Activated T-helper 2 cell treated with anti-CD3 and anti-CD28 coated beads, Interferon-gamma antibody, Interleukin-2, Interleukin-4, amounts not matched to agents 10 μg/mL and 5 μg/mL and 100 μg/mL, durations not matched to agents 14 hours and 24 hours and 36 hours (primary cell): ENCODE measurements at places on chromosomes 6 and 20. TPM values are rescaled to one million over a fixed set of nuclear protein-coding genes. Genes with fewer than 3 reads are reported as not detected.

LY6G6D gene
- total RNA-seq: not detected in 2 replicates

ULBP3 gene
- total RNA-seq: 0.52 and 0.53 TPM in 2 replicates

GRCh38 chr20:2295886-2296515, at the start of gene TGM3:
TGM3 (plus strand) TSS chr20:2296001; CDS start chr20:2296064, 63 bp downstream.
- peaks cover 2% of the 10 kb centered on the region for H3K4me1 ChIP-seq
- H3K36me3 ChIP-seq: no peaks in the 10 kb centered on the region
- peaks cover 2% of the 10 kb centered on the region for H3K27me3 ChIP-seq
- no peak within 1 kb of the TSS for H3K27ac ChIP-seq
- H3K4me3 ChIP-seq: no peak within 1 kb of the TSS

GRCh38 chr20:33554914-33555420, 65.1 kb downstream of the CBFA2T2 start:
- H3K27me3 ChIP-seq: no peaks in the 10 kb centered on the region
- H3K4me1 ChIP-seq: peaks cover 25% of the 10 kb centered on the region
- H3K27ac ChIP-seq: peak overlapping the region; percentile 77

HLA-DRA gene
- total RNA-seq: 20.8 and 23.7 TPM in 2 replicates

DNA sequence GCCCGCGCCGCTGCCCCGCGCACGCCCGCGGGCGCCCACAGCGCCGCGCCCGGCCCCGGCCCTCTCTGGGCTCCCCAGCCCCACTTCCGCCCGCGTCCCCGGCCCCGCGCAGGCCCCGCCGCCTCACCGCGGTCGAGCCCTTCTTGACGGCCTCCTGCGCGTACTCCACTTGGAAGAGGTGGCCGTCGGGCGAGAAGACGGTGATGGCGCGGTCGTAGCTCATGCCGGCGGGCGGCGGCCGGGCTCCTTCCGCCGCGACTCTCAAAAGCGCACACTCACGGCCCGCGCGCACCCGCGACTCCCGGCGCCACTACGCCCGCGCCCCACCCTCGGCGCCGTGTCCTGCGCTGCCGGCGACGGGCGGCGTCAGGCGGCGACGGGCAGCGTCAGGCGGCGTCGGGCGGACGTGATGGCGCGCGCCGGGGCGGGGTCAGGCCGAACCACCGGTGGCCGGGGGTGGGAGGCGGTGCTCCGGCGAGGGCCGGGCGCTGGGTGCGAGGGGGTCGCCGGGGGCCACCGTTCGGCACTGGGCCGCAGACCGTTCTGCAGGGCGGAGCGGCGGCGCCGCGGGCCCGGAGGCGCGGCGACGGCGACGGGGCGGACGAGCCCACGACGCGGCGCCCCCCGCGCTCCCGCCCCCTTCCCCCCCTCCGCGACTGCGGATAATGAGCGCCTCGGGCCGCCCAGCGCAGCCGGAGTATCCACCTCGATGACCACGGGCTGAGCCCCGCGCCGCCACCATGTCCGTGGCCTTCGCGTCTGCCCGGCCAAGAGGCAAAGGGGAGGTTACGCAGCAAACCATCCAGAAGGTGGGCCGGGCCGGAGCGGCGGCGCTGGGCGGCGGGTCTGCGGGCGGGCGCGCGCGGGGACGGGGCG, at the start of the genes PSMA7 and SS18L1:
TSS of gene PSMA7 (minus strand) at position 314 of the 876 bp plus-strand sequence. CDS start at position 223, 91 bp downstream.
TSS of gene SS18L1 (plus strand) at position 689 of the 876 bp plus-strand sequence. CDS start at position 741, 52 bp downstream.
- peaks cover 55% of the 10 kb centered on the region for H3K36me3 ChIP-seq
- peak within 1 kb of the TSS; percentile 90 for H3K27ac ChIP-seq
- DNase-seq: peak; percentile 84
- peaks cover 38% of the 10 kb centered on the region for H3K4me1 ChIP-seq

DNA sequence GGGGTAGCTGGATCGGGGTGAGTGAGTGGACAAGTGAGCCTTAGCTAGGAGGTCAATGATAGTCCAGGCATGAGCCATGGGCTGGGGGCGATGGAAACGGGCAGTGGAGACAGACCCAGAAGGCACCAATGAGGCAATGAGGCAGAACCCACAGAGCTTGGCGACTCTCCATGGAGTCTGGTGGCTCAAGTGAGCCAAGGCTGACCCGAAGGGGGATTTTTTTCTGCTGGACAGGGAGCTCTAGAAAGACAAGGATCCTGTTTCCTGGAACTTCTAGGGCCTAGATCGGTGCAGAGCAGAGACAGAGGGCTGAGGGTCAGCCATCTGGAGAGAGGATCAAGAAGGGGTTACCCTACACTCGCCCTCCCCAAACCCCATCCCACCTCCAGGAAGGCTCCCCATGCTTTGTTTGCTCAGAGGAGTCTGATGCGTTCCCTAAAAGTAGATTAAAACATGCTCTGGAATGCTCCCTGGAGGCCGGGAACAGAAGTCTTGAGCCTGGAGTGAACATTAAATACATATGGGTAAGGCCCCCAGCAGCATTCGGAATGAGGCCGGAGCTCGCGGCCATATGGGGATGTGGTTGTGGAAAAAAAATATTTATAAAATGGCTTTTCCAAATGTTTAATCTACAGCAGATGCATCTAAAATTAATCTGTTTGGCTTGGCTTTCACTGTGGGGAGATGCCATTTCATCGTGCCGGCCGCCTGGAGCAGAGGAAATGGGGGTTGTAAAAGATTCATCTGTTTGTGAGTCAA, 237.8 kb upstream of the PMEPA1 start:
- no peaks in the 10 kb centered on the region for H3K4me1 ChIP-seq
- H3K27me3 ChIP-seq: no peaks in the 10 kb centered on the region
- H3K36me3 ChIP-seq: no peaks in the 10 kb centered on the region
- no peak for DNase-seq
- no peak overlapping the region for H3K27ac ChIP-seq

- peaks cover 15% of the 10 kb centered on the region for H3K4me1 ChIP-seq
- peak; percentile 55 for DNase-seq
- no peak overlapping the region for H3K4me3 ChIP-seq
- H3K27me3 ChIP-seq: peaks cover 59% of the 10 kb centered on the region
- H3K27ac ChIP-seq: no peak overlapping the region
- no peaks in the 10 kb centered on the region for H3K36me3 ChIP-seq
These were observed 2.5 kb downstream of the RSPO3 start for GRCh38 chr6:127120787-127121636.

GRCh38 chr6:150458579-150458978, 89.8 kb downstream of the IYD start:
- H3K27me3 ChIP-seq: peaks cover 10% of the 10 kb centered on the region
- H3K27ac ChIP-seq: no peak overlapping the region
- H3K4me3 ChIP-seq: no peak overlapping the region
- no peaks in the 10 kb centered on the region for H3K4me1 ChIP-seq

MDC1 gene
- total RNA-seq: 88.3 and 96.6 TPM in 2 replicates

WFDC12 gene
- total RNA-seq: not detected in 2 replicates

DNA sequence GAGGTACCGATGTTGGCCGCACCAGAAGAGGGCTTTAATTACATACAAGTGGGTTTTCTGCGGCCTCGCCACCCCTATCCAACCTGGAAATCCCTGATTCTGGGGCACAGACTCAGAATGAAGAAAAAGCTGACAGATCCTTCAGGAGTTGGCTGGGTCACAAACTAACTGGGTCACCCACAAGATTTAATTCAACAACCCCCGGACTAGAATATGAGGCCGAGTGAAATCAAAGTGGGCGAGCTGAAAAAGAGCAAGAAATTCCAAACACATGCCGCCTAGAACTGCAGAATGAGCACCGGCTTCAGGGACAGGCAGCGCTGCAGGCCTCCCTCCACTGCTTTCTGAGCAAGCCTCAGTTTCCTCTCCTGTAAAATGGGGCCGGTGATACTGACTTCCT, 30.0 kb downstream of the GRM4 start:
- no peaks in the 10 kb centered on the region for H3K27me3 ChIP-seq
- H3K27ac ChIP-seq: no peak overlapping the region
- H3K36me3 ChIP-seq: no peaks in the 10 kb centered on the region
- no peak for DNase-seq

KCNQ5 gene
- 15.3 and 18.8 TPM in 2 replicates for total RNA-seq

MUCL3 gene
- total RNA-seq: not detected in 2 replicates

GRCh38 chr6:35267446-35267845, 7.9 kb downstream of the ZNF76 start:
- peaks cover 8% of the 10 kb centered on the region for H3K36me3 ChIP-seq
- peaks cover 21% of the 10 kb centered on the region for H3K4me1 ChIP-seq
- no peaks in the 10 kb centered on the region for H3K27me3 ChIP-seq
- H3K27ac ChIP-seq: no peak overlapping the region

DNA sequence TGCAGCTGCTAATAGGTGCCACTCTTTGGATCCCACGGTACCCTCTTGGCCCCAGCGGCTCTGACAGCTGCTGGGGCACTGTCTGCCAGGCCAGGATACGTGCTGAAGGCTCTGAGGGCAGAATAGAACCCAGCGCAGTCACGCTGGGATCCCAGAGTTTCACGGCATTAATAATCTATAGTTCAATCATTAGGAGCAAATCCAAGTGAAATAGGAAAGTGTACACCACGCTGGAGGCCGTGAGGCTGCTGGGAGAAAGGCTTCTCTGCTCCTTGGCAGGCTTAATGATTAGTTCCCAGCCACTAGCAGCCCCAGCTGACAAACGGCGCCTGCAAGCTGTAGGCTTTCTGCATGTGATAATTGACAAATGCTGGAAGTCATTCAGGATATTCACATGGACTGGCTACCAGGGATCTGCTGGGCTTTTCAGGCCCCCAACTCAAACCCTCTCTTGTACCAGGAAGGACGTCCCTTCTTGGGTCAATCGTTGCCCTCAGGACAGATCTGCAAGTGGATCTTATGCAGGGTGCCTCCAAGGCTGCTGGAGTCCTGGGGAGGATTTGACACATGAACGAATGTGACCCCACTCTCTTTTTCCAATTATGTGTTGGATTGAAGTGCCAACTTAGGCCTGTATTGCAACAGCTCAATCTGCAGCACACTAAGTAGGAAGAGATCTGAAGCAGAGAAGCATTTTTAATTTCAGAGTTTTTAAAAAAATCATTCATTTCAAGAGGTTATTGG, 50.1 kb upstream of the INSM1 start:
- no peaks in the 10 kb centered on the region for H3K27me3 ChIP-seq
- H3K36me3 ChIP-seq: no peaks in the 10 kb centered on the region
- no peak overlapping the region for H3K4me3 ChIP-seq
- H3K4me1 ChIP-seq: no peaks in the 10 kb centered on the region
- no peak overlapping the region for H3K27ac ChIP-seq
- DNase-seq: no peak

GRCh38 chr6:137056121-137056880, 11.5 kb upstream of the IL20RA start:
- H3K36me3 ChIP-seq: no peaks in the 10 kb centered on the region
- no peaks in the 10 kb centered on the region for H3K4me1 ChIP-seq
- H3K4me3 ChIP-seq: no peak overlapping the region
- DNase-seq: no peak

GRCh38 chr20:50758469-50758868, 27.1 kb downstream of the PARD6B start:
- no peak overlapping the region for H3K4me3 ChIP-seq
- DNase-seq: no peak
- no peak overlapping the region for H3K27ac ChIP-seq
- H3K4me1 ChIP-seq: no peaks in the 10 kb centered on the region
- no peaks in the 10 kb centered on the region for H3K36me3 ChIP-seq
- peaks cover 3% of the 10 kb centered on the region for H3K27me3 ChIP-seq

- H3K4me3 ChIP-seq: no peak overlapping the region
- no peaks in the 10 kb centered on the region for H3K36me3 ChIP-seq
- H3K27ac ChIP-seq: no peak overlapping the region
- H3K4me1 ChIP-seq: no peaks in the 10 kb centered on the region
- no peak for DNase-seq
These were observed 477.7 kb upstream of the SULF2 start for GRCh38 chr20:48262955-48263354.

- H3K4me3 ChIP-seq: no peak overlapping the region
- no peaks in the 10 kb centered on the region for H3K36me3 ChIP-seq
- H3K27me3 ChIP-seq: no peaks in the 10 kb centered on the region
- no peak for DNase-seq
- H3K27ac ChIP-seq: no peak overlapping the region
- H3K4me1 ChIP-seq: no peaks in the 10 kb centered on the region
These were observed 139.0 kb upstream of the JAG1 start for GRCh38 chr20:10812759-10813327.
